ENCODE measurements at places on chromosomes 5 and 9.
A peak's percentile ranks its signal among the peaks of the same experiment; 100 is the strongest.

GRCh38 chr9:18976709-18977531 lies 56.1 kb downstream of the SAXO1 start:
- DNase-seq, result no peak

DNA sequence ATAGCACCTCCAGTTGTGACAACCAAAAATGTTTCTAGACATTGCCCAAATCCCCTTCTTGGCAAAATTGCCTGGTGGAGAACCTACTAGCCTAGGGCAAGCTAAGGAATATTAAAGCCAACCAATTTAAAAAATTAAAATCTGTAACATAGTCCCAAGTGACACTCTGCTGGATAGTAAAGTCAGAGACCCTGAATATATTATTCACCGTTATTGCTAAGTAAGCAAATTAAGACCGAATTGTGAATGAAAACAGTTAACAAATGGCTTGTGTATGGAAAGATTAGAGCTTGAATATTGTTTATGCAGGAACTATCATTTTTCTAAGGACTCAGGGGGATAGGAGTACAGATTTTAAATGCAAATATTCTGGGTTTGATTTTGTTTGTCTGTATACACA lies 208.1 kb downstream of the DMAC1 start:
- DNase-seq, result no peak

DNA sequence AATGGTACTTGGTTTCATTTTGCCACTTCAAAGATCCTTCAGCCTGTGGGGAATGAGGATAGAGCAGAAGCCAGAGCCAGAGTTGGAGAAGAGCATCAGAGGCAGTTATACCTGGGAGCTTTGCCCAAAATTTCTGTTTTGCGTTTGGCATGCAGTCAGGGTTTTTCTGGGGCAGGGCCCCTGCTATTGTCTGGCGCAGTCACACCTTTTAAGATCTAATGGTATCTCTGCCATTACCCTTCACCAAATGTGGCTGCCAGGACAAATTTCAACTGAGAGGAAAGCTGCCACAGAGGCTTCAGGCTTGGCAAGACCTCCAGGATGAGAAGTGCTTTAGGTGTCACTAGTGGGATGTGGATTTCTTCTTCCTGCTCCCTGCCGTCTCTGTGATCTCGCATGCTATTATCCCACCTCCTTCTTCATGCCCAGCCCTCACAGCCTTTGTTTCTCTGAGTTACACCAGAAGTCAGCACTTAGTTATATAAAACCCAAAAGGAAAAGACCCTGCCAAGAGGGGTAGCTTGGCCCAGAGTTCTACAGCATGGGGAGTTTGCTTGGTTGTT lies 357.0 kb downstream of the TLE4 start:
- DNase-seq, result no peak

GRCh38 chr5:53130266-53130665 lies 20.7 kb upstream of the MOCS2 start:
- DNase-seq, result no peak

GRCh38 chr5:93100976-93101375 lies 480.0 kb downstream of the NR2F1-AS1 start:
- no peak for DNase-seq

DNA sequence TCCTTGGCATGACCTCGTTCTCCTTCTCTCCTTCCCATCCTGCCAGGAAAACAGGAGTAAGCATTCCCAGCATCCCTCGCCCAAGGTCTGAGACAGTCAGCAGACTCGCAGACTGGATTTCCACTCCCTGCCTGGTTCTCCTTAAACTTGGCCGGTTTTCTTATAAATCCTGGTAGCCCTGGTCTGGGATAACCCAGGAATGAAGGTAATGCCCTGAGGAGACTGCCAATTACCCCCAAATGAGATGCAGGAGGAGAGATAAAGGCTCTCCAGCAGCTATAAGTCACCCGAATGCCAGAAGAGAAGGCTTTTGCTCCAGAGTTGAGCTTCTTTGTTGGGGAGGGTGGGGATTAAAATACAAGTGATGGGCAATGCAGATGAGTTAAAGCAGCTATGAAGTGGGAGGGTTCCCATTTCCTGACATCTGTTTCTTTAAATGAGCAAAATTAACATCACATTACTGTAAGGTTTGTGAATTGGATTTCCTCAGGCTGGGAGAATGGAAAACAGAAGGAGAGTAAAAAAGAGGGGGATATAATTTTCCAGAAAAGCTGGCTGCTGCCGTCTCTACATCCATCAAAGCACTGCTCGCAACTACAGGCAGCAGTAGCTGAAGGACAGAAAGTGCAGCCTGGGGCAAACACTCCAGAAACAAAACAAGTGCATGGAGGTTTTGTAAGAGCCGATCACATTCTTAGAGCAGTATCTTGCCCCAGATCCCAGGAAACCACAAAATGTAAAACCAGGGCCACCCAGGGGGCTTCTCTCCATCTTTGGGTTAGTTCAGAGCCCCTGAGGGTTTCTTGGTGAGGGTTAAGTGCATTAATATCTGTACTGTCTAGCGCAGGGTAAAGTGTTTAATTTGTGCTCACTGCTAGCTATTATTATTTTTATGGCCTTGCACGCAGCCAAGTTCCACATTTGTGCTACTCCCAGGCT lies 177.6 kb upstream of the PANK3 start:
- no peak for DNase-seq

DNA sequence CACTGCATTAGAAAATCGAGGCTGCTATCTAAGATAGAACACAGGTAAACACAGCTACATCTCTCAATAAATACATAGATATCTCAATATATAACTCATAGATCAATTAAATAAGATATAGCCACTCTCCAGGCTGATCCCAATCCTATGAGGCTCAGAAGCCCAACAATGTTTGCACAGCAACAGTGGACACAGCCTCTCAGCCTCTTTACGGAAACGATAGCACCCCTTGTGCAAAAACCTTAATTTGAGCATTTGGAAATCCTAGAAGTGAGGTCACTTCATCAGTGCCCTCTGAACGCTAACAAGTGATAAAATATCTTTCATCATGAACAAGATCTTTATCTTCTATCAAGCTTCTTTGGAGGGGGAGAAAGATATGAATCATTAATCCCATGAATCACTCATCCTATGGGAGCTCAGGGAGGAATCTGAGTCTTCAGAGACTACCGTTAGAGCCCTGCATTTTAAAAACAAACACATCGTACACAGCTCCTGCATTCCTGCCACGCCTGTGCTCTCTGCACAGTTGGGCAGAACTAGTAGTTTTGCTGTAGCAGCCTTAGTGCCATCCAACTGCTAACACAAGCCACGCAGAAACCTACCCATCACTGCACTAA lies 71.4 kb downstream of the MED27 start:
- no peak for DNase-seq

- no peak for DNase-seq
Measured at GRCh38 chr5:93054424-93055163, 526.4 kb downstream of the NR2F1-AS1 start.

GRCh38 chr9:385818-386398 lies 171.2 kb downstream of the DOCK8 start:
- DNase-seq, result no peak

GRCh38 chr9:21383627-21384026 lies 1.6 kb downstream of the IFNA2 start:
- no peak for DNase-seq

GRCh38 chr9:135305546-135306180 lies 173.9 kb upstream of the PPP1R26 start:
- DNase-seq, result no peak

- DNase-seq, result no peak
Measured at GRCh38 chr9:16771356-16771755, 99.1 kb downstream of the BNC2 start.

GRCh38 chr9:134419000-134419683 lies 92.9 kb downstream of the RXRA start:
- DNase-seq, result no peak

DNA sequence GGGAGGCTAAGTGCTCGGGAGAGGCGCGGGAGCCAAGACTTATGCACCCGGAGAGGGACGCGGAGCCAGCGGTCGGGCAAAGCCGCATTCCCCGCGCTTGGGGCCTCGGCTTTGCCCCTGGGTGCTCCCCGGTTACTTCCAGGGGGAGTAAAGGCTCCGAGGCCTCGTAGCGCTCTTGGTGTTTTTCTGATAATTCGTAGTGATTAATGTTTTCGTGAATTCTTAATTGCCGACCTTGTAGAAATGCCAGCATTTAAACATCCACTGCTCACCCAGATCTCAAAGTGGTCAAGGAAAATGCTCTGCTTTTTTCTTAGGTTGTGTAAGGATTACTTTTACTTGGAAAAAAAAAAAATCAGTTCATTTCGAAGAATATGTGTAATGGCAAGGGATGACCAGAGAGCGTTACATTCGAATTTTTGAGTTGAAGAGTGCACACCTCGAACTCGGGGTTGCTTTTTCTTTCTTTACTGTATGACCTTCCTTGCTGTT lies 654 bp upstream of the TUT7 start:
- no peak for DNase-seq

GRCh38 chr9:134635351-134636148 lies 6.1 kb upstream of the COL5A1 start:
- DNase-seq, result peak; percentile 10

GRCh38 chr9:20512636-20513035 lies 109.7 kb downstream of the MLLT3 start:
- DNase-seq, result no peak

- DNase-seq, result no peak
Measured at GRCh38 chr5:318931-319601, 2.4 kb upstream of the AHRR start.

- DNase-seq, result no peak
Measured at GRCh38 chr9:91560301-91560700, 136.7 kb upstream of the NFIL3 start.

- DNase-seq, result no peak
Measured at GRCh38 chr9:122219856-122220672, 8.7 kb downstream of the LHX6 start.

- no peak for DNase-seq
Measured at GRCh38 chr9:79768194-79768593, 196.4 kb downstream of the TLE4 start.

GRCh38 chr5:10534561-10535530 lies 29.0 kb upstream of the ANKRD33B start:
- DNase-seq, result no peak

Measured in heart left ventricle (tissue), 16 donors.